Stimulated activated CD4-positive, alpha-beta T cell treated with anti-CD3 and anti-CD28 coated beads, Interleukin-12 subunit alpha, Interleukin-12 subunit beta, amount 100 ng/mL, for 4 hours (primary cell): ENCODE measurements at places on chromosomes 12 and 14.

DNA sequence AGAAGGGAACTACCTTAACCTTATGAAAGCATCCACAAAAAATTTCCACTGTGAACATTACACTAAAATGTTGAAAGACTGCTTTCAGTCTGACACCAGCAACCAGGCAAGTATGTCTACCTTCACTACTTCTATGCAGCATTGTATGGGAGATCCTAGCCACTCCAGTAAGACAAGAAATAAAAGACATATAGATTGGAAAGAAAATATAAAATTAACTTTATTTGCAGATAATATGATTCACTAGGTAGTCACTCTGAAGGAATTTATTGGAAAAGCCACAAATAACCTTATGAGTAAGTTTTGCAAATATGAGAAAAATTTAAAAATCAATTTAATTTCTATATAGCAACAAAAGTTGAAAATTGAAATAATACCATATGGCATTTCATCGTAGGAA, 172.0 kb downstream of the RERGL start:
- DNase-seq = no peak

DNA sequence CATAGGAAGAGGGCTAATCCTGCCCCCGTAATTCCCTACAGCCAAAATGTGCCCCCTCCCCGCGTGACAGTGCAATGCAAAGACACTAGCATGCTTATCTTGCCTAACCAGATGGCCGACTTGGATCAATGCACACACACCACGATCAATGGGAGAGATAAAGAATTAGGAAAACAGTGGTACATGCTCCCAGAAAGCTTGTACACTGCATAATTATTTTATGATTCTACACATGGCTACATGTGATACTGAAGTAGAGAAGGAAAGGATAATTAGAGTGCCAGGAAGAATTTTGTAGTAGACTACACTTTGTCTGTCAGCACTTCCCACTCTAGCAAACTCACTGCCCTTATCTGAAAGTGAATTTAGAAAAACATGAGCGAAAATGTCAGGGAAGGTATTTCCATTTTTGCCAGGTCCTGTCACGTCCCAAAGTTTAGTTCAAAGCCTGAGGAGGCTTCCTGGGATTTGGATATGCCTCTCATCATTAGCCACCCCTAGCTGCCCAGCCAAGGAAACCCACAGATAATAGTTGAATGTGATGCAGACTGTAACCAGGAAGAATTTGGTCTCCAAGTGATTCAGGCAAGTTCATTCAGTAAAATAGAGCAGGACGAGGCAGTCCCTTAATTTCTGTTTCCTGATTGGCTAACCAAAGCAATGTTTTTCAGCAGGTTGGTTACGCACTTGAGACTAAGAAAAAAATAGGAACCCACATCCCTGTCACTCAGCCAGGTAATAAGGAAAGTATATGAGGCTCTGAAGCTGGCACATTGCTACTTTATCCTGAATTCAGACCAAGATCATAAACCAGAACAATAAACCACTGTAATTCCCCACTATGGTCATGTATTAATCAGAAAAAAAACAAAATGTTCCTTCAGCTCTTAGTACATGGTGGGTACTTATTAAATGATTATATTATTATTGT, 199.6 kb upstream of the OTX2 start:
- DNase-seq = no peak

DNA sequence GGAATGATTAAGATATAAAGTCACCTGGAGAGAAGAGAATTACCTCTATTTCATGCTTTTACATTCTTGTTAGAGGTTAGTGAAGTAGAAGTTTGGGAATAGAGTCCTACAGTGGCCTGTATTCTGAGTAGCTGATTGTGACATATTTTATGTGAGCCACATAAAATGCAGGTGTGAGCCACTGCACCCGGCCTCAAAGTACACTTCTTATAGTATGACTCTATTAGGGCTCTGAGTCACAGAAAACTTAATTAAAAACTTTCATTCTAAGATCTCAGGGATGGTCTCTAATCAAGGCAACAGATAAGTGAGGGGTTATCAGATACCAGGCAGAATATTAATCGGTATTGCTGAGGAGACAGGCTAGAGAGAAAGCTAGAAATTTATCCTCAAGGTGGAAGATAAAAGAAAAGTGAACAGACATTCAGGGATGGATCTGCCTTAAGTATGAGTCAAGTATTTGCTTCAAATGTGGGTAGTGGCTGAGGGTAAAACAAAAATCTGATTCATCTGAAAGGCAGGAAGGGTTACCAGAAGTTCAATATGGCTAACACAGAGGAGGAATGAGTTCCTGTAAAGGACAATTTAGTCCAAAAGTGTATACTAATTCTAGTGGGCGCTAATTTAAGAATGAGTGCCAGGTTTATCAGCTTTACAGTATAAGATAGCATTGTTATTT, 5.5 kb upstream of the G2E3 start:
- DNase-seq = no peak

GRCh38 chr12:9760120-9760519, 581 bp downstream of the CD69 start:
- no peak for DNase-seq

DNA sequence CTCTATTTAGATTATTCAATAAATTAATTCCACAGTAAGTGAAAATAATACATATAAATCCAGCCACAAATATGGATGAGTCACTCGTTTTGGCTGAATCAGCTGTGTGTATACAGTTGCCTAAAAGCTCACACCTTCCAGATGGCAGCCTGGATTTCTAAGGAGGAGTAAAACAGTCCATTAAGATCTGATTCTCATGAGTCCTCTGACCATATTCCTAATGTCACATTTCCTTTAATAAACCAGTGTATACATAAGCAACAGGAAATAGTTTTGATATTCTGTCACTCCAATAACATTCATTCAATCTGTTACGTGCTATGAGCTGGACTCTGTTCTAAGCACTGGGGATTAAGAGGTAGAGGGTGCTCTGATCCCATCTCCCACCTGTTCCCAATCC, 21.8 kb downstream of the MDM1 start:
- no peak for DNase-seq

GRCh38 chr12:95634622-95635621, 83.6 kb upstream of the USP44 start:
- DNase-seq = no peak
